ENCODE measurements at places on chromosomes 1 and 21.

DNA sequence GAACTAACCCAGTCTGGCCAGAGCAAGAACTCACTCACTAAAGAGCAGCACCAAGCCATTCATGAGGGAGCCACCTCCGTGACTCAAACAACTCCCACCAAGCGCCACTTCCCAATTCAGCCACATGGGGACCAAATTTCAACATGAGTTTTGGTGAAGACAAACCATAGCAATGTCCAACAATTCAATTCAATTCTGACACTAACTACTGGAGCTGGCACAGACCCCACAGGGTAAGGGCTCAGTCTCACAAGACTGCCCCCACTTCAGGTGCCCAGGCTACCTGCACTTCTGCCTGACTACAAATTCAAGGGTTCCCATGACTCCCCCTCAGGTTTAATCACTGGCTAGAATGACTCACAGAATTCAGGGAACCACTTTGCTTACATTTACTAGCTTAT lies 48.8 kb upstream of the RAP1A start:
- DNase-seq: no peak

DNA sequence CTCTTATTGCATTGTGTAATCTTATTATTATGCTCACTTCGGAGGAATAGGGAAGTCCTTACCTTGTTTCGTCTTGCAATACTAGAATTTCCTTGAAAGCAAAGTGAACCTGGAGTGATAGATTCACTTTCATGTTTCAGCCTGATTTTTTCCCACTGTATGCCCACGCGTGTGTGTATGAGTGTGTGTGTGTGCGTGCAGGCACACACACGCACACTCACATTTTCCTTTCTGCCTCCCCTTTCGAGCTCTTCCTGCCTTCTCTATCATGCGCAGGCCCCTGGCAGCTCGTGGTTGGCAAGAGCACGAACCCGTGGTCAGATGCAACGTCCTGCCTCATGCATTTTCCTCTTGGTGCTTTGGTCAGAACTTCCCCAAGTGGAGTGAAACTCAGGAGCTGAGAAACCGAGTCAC lies at the start of gene GCSAML:
GCSAML (plus strand) TSS at position 366 of the 414 bp plus-strand sequence. CDS start 58 bp downstream, outside the sequence.
- DNase-seq: no peak

DNA sequence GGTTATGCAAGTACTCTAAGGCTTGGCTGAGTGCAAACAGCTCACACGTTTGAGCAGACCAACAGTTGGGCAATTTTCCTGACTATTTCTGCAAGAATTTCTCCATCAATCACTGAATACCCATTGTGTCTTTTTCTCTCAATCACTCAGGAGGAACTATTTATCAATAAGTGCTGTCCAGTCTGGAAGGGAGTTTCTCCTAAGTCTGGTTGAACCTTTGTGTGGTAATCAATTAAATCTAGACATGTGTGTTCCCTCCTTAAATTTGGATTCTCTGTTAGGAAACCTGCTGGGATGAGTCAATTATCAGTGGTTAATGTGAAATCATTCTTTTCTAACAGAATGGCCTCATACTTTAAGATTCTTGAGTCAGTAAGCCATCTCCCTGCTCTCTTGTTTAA lies 6.8 kb upstream of the AADACL3 start:
- DNase-seq: no peak

GRCh38 chr21:38915546-38915945 lies 109.8 kb downstream of the ETS2 start:
- DNase-seq: no peak

DNA sequence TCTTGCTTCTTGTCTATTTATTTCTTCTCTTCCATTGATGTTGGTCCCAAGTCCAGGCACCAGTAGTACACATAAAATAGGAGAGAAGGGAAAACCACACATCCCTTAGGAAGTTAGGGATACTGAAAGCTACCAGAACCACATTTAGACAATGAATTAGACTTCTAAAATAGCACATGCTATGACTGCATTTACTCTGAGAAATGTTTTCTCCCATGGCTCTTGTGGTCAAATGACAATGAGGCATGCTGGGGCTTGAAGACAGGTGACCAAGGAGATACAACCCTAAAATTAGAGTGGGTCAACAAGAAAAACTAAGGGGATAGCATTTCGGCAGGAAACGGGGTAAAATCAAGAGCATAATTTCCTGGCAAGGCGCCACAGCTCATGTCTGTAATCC lies 17.1 kb downstream of the MTOR start:
- no peak for DNase-seq

DNA sequence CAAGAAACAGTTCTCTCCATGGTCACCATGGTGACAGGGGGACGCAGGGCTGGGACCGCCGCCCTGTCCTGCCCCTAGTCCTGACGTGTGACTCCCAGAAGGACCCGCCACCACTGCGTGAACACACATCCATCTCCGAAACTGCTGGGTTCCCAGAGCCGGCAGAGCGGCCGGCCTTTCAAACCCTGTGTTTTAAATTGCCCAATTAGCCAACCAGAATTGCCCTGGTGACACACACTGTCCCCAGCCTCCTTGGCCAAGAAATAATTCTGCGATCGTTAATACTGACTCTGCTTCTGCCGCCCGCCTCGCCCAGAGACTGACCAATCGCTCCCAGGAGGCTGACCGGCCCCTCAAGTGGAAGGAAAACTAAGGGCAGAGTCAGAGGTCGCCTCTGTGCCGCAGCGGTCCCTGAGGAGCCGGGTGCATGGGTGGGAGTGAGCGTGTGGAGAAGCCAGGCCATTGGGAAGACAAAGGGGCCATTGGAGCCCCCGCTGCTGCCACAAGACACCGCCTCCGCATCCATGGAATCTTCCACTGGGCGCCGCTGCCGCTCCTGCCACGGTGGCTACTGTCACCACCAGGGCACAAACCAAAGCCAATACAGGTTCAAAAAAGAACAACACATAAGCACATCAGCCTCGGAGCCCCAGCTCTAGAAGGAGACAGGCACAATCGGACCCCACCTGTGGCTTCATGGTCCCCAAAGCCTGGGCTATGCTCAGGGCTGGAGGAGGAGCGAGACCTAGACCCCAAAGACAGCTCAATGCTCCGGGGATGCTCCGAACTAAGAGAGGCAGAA lies 273.2 kb downstream of the NPHP4 start:
- no peak for DNase-seq

- no peak for DNase-seq
These were observed 4.5 kb downstream of the CDKN2C start for GRCh38 chr1:50974618-50974935.

DNA sequence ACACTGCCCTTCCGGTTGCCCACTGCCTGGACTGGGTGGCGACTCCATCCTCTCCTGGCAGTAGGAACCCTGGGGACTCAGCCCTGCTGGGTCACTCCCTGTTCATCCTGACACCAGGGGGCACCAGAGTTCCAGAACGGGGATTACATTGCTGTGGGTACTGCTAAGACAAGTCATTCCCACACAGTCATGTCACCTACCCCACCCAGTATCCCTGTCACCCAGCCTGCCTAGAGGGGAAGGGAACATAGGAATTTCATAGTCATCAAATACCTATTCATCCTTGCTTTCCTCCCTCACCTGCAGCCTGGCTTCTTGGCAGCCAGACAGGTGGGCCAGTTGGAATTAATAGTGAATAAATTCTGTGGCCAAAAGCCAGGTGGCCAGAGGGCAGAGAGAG lies 9.8 kb upstream of the SFN start:
- peak; percentile 56 for DNase-seq

GRCh38 chr1:39987869-39988268 lies 32.9 kb downstream of the MFSD2A start:
- DNase-seq: no peak

DNA sequence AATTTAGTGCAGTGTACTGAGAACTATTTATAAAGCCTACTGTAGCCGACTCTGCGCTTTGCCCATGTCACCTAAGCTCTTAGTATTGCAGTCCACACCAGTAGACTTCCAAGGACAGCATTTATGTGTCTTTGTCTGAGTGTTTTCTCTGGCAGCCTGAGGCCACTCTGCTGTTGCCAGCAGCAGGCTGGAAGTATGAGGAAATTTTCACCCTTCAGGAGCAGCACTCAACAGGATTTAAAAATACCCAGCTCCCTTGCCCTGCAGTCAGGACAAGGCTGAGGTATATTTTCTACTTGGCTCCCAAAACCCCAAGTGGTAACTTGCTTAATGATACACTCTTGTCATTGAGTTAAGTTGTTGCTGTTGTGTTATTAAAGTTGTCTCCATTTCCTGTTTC lies 230.1 kb downstream of the SRGAP2C start:
- DNase-seq: no peak

DNA sequence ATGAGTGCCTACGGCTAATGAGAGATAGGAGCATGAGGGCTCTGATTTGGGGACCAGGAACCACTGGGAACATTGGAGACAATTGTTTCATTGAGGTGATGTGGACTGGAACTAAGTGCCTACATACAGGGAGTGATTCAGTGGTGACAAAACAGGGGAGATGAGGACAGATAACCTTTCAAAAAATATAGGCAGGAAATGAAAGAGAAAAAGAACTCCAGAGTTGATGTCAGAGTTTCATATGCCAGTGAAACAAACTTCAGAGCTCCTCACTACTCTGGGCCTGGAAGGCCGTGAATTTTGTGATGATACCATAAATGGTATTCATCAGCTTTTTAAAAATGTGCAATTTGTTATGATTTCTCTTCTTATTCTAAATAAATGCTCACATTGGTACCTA lies 39.3 kb downstream of the FASLG start:
- no peak for DNase-seq

GRCh38 chr1:209815490-209815889 lies 9.5 kb upstream of the IRF6 start:
- DNase-seq: no peak

DNA sequence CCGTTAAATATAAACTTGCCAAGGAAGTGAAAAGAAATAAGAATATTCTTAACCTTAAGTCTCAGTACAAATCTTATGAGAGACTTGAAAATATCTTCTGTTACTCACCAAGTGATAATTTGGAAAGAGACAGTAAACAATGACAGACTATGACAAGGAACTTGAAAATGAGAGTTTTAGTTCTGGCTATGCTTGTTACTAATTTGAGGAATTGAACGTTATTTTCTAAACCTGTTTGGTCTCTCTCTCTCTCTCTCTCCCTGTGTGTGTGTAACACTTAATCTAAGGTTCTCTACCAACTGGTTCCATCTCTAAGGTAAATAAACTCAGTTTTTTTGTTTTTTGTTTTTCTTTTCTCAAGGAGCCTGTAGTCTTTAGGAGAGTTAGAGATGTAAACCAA lies 161.8 kb downstream of the AMY1C start:
- no peak for DNase-seq

- no peak for DNase-seq
These were observed 9.5 kb downstream of the GPR137B start for GRCh38 chr1:236151739-236152424.

DNA sequence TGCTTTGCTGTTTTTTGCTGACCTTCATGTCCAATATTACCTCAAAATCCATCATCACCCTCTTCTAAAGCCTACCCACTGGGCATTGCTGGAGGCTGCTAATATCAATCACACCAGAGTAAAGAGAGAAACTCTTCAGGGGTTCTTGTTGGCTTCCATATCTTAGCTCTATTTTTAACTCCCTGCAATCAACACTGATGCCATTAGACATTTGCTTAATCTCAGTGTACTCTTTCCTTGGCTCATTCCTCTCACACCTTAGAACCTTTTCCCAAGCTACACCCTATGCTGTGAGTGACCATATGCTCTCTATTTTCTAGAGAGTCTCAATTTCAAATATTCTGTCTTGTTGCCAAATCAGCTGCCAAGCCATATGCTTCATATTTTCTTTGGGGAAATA lies 40.6 kb upstream of the RABGAP1L start:
- DNase-seq: no peak

GRCh38 chr1:27577504-27578188 lies 26.3 kb downstream of the AHDC1 start:
- no peak for DNase-seq

DNA sequence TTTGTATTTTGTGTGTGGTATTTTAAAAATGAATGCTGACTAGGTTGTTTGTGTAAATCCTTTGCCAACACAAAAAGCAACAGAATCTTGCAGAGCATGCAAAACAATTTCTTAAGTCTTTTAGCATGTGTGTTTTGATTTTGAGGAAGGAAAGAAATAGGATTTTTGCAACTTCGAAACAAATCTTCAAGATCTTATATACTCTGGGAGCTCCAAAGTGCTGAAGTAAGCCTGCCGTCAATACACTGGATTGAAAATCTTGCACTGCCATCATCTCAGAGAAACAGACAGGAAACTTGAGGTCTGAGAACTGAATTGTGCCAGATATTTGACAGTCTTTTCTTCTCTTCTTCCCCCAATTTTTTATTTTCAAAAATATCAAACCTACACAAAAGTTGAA lies 29.3 kb upstream of the DISP1 start:
- DNase-seq: no peak

DNA sequence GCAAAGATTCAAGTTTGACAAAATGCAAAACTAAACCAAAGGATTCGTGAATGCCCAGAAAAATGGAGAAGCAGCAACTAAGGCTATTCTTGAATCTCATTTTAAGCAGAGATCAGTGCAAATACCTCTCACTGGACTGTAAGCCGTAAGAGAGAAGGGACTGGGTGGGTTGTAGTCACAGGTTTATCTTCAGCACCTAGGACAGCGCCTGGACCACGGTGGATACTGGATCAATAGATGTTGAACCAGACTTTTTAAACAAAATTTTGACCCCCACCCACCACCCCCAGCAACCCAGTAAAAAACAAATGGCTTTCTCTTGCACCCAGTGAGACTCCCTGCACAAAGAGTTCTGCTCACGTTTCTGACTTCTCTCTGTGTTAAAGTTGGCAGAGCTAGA lies 347.1 kb downstream of the AJAP1 start:
- no peak for DNase-seq

DNA sequence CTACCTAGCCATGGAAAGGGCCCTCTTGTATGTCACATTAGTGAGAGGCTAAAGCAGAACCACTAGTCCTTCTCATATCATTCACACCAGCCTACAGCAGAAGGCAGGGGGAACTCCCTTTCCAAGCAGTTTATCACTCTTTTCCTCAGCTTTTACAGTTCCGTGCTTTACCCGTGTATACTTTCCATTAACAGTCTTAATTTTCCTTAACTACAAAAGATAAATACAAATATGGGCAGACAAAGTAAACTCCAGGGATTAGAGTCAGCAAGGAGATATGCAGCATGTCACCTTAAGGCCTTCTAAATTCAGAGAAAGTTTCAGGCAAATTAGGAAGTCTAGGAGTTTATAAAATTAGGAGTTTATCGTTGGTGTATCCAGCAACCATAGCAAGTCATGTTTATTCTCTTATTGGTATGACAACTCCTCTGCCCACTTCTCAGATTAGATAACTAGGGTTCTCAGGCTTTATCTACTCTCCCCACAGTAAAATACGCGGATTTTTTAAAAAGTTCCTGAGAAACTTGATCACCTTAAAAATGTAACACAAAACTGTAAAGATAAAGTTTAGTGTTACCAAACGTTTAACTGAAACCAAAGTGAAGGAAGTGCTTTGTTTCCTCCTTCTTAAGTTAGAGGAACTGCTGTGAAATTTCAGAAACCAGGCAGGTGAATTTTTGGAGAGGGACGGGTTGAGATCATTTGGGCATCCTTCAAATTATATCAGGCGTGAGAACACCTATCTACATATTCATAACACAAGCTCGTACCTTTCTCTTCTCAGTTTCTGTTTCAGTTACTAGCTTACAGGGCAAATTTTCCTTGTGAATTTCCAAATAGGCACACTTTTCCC lies 42.7 kb upstream of the SLC19A2 start:
- DNase-seq: no peak
